Heart left ventricle (tissue), 16 donors: ENCODE measurements at places on chromosomes 5 and 9.

- no peak for DNase-seq
Observed at GRCh38 chr9:5617749-5618148, 11.2 kb upstream of the RIC1 start.

DNA sequence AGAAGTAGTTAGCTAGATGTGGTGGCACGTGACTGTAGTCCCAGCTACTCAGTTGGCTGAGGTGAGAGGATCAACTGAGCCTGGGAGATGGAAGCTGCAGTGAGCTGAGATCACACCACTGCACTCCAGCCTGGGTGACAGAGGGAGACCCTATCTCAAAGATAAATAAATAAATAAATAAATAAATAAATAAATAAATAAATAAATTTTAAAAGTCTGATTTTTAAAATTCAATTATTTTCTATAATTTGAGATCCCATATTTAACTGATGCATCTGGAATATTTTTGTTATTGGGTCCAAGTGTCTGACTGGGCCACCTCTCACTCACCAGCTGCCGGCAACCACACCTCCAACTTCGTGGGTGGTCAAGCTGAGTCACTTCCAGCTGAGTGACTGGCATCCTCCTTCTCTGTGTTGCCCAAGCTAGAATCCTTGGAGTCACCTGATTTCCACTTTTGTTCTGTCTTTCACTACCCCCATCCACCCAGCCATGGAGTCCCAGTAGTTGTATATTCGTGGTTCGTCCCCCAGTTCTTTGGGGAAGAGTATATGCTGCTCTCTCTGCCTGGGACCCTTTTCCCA is 70.9 kb downstream of the EGFLAM start:
- no peak for DNase-seq

- DNase-seq: no peak
Observed at GRCh38 chr5:136192526-136193321, at the start of gene SMIM32. SMIM32 (minus strand) TSS chr5:136193162; CDS start chr5:136192524, 638 bp downstream.

GRCh38 chr9:120938851-120939250 is 12.3 kb upstream of the TRAF1 start:
- no peak for DNase-seq

DNA sequence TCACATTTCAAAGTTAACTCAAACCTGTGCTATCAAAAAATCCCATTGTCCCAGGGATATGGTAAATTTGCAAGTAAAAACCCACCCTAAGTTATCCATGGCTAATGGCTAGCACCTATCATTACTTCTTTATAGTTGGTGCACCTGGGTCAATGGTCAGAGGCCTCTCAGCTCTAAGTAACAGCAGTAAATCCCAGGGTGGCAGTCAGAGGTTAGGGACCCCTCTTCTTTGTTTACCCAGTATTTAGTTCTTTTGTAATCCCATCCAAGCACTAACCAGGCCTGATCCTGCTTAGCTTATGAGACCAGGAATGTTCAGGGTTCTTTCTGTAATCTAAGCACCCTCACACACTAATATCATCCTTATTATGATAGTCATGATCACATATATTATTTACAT is 52.1 kb upstream of the WWC1 start:
- no peak for DNase-seq

GRCh38 chr5:15354021-15354420 is 146.0 kb upstream of the FBXL7 start:
- DNase-seq: no peak

DNA sequence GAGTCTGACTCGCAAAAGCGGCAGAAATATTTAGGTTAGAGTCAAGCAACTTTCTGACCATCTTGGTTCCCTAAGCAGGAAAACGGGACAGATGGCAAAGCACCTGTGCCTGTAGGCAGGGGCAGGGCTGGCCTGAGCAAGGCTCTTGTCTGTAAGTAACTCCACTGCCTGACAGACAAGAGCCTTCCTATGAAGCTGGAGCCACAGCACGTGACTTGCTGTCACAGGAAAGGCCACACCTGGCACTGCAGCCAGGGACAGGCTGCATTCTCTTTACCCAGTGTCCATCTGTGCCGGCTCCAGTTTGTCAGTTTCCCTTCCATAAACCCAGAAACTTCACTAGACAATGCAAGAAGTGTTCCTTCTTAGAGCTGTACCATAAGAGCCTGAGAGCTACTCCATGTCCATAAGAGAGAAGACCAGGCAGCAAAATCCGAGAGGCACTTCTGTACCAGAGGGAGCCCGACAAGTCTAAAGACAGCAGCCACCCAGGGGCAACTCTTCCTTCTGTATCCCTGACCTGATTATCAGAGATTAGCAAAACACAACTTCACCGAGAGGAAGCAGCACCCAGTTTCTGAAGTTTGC is 78.1 kb downstream of the GPR21 start:
- DNase-seq: peak; percentile 52

DNA sequence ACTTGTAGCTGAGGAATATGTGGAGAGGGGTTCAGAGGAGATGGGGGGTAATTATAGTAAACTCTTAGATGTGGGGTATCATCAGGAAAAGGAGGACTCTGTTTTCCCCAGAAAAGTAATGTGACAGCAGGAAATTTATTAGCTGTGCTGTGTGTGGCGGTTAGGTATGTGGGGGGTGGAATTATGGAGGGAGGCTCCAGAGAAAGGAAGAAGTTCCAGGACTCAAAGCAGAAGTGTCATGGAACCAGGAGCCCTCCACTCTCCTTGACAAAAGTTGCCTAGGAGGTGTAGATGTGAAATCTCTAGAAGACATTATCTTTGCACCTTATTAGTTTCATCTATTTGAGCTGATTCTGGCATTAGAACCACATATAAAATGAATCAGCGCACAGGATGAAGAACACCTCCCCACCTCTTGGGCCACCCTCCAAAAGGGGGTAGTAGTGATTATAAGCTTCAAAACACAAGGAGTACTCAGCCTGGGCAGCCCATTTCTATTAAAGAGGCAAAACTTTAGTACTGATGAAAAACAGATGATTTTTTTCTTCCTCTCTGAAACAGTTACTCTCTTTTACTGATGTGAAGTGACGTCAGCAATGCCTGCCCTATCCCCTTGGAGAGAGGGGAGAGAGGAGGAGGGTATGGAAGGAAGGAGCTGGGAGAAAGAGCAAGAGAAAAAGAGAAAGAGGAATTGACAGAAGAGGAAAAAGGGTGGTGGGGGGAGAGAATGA is 18.2 kb downstream of the NR2F1 start:
- DNase-seq: no peak

GRCh38 chr9:125884218-125884595 is 137.0 kb downstream of the PBX3 start:
- no peak for DNase-seq

DNA sequence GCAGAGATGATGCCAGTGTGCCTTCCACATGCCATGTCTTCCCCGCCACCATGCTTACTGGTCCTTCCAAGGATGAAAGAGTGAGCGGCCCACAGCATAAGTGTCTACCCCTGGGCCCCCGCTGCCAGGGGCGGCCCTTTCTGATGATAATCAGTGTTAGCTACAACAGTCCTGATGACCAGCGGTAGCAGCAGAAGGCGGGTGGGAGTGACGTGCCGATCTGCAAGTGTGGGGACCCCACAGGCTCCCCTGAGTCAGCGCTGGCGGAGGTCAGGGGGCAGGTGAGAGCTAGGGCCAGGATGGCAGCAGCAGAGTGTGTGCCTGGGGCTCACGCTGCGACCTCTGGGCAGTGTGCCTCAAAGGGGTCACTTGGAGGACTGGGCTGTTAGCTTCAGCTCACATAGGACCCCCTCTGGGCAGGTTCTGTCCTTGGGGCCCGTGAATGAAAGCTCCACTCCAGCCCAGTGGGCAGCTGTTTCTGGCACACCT is 80.4 kb downstream of the HMCN2 start:
- no peak for DNase-seq

DNA sequence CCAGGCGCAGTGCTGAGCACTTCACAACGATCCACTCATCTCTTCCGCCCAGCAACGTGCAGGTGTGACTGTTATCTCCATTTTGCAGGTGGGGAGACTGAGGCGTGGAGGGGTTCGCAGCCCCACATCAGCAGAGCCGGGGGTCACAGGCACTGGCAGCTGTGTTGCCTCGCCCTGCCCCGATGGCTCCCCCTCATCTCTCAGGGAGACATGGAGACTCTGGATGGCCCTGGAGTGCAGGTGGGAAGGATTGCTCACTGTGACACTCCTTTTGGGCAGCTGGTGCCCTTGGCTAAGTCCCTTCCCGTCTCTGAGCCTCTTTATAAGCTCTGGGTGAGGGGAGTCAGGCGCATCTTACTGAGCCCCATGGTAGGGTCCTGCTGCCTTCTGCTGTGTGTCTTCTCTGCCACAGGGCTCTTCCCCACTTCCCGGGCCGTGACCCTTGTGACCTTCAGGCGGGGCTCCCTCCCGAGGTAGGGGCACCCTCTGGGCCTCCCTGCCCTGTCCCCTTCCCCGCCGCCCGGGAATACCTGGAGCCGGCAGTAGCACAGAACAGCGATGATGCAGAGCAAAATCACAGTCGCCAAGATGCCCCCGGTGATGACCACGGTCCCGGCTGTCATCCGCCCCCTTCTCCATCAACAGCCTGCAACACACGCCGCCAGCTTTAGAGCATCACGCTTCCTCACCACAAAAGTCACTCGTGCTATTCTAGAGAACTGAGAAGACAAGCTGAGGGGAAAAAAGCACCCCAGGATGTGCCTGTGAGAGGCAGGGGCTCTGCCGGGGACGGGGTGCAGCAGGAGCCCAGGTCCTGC is 29.4 kb downstream of the FAM163B start:
- DNase-seq: no peak

DNA sequence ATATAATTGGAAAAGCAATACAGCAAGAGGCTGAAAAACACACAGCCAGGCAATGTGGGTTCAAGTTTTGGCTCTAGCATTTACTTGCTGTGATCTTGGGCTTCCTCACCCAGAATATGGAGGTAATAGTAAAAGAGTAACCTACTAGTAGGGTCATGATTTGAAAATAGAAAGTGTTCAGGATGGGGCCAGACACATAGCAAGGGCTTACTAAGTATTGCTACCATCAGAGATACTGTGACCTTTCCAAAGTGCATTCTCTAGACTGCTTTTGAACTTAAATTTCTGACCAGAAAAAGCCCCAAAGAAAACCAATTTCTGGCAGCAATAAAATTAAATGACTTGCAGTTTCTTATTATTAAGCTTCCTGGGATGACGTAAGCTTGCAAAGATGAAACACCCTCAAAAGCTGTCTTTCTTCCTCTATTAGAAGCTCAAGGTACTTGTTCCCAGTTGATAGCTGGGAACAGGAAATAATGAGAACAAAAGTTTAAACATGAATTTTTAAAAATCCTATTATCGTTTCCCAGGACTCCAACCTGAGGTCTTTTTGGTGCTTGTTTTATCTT is 20.3 kb downstream of the SLC45A2 start:
- DNase-seq: no peak

DNA sequence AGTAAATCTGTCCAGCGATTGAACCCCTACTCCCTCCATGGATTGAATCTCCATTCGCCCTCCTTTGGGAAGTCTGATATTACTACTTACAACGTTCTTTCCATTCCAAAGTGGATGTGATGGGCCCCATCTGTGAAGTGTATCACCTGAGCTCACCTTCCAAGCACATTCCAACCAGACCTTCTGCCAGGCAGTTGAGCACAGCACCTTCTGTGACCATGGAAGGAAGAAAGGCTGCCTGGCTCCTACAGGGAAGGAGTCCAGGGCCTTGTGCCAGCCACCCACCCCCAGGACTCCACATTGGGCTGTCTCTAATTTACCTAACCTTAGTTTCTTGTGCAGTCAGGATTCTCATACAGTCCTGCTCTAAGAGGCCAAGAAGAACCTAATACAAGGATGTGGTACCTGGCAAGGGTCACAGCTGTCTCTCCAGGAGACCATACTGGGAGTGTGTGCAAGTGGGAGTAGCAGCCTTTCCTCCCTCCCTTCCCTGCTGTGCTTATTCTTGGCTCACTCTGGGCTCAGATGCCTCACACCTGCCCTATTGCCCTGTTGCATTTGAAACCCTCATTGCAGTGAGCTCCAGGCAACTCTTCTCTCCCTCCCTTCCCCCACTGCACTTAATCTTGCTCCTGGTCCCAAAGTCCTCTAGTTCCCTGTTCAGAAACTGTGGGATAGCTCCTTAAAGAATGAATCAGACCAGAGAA is 116.1 kb downstream of the NRG2 start:
- no peak for DNase-seq

GRCh38 chr9:38079461-38080031 is 10.5 kb upstream of the SHB start:
- no peak for DNase-seq

- no peak for DNase-seq
Observed at GRCh38 chr5:37569466-37569865, 190.3 kb downstream of the WDR70 start.

GRCh38 chr9:106590759-106591505 is 272.0 kb upstream of the ZNF462 start:
- no peak for DNase-seq

GRCh38 chr5:42840842-42841567 is 29.3 kb upstream of the SELENOP start:
- no peak for DNase-seq

- DNase-seq: peak; percentile 65
Observed at GRCh38 chr5:1093361-1093760, 18.5 kb downstream of the SLC12A7 start.
